ENCODE measurements at places on chromosomes 6 and 20.

DNA sequence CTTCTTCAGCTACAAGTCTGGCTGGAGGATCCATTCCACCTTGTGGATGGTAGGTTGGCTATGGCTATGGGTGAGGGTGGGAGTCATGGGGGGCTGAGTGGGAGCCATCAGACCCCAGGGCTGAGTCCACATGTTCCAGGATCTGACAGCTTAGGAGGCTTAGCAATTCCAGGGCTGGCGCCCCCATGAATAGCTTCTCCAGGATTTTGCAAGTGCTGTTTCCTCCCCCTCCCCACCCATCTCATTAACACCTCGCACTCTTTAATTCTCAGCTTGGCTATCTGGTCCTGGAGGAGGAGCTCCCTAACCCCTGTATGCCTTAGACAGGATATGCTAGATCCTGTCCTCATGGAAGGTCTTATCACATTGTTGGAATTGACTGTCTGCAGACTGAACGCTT lies 39.0 kb upstream of the ANGPT4 start:
- no peak for DNase-seq

GRCh38 chr6:72250664-72251063 lies 364.3 kb downstream of the RIMS1 start:
- DNase-seq, result no peak

- DNase-seq, result no peak
Measured at GRCh38 chr20:59748619-59749191, 144.4 kb downstream of the PHACTR3 start.

GRCh38 chr6:49849213-49849907 lies 17.0 kb downstream of the CRISP1 start:
- peak; percentile 72 for DNase-seq

DNA sequence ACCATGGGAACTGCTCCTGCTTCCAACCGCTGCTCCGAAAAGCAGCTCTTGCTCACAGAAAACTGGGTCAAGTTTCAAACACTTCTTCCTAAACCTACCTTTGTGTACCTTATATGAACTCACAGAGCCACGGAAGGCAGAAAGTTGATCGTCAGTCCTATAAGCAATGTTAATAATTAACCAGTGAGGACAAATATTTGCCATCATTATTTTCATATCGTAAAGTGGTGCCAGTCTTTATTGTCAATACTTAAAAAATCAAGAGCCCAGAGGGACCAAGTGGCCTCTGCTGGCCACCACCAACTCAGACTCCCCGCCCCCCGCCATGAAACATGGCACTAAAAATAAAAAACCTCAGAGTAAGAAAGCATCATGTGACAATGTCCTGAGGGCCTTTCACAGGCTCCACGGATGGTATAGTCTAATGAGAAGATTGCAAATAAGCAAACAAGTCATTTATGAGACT lies 9.1 kb upstream of the PBOV1 start:
- DNase-seq, result peak; percentile 27

GRCh38 chr6:38057994-38058393 lies 238.5 kb downstream of the ZFAND3 start:
- no peak for DNase-seq

GRCh38 chr6:132236744-132237143 lies 164.5 kb downstream of the MOXD1 start:
- DNase-seq, result no peak

DNA sequence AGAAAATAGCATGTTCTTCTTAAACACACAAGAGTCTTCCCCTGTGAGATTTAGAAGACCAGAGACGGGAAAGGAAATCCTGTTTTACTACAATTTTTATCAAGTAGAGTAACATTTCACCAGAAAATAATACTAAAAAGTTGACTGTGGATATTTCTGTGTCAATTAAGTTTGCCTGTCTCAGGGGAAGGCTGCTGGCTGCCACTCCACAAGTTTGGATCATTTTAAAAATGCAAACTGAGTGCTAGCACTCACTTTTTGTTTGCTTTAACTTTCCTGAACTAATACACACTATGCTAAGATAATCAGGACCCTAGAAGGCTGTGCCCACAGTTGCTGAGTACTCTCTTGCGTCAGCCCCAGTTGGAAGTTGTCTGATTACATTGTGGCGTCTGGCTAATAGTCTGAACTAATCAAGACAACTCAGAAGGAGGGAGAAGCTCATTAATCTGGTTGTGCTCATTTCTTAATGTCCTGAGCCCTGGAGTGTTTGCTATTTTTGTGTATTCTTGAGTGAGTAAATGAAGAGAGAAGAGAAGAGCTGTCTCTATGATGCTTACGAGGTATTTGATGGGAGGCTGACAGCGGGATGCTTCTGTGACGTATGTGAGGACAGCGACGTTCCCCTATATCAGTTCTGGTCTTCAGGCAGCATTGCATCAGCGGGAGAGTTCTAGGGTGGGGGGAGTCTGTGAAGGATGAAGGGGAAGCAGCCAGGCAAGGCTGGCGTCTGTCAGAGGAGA lies 664.2 kb downstream of the QKI start:
- no peak for DNase-seq

DNA sequence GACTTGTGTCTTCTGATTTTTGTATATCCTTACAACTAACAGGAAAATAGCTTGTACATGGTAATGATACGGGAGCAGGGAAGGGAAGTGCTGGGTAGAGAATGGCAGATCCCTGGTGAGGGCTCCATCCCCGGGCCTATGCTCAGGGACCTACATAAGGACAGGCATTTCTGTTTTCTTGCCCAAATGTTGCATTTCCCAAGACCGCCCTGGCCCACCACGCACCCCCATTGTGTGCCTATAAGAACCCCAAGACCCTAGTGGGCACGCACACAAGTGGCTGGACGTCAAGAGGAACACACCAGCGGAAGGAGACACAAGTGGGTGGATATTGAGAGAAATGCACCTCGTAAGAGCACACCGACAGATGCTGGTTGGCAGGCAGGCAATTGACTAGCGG lies 616.3 kb upstream of the MAN1A1 start:
- no peak for DNase-seq

GRCh38 chr6:6659600-6660327 lies 71.2 kb downstream of the LY86 start:
- no peak for DNase-seq

- no peak for DNase-seq
Measured at GRCh38 chr6:6665555-6666243, 77.2 kb downstream of the LY86 start.

DNA sequence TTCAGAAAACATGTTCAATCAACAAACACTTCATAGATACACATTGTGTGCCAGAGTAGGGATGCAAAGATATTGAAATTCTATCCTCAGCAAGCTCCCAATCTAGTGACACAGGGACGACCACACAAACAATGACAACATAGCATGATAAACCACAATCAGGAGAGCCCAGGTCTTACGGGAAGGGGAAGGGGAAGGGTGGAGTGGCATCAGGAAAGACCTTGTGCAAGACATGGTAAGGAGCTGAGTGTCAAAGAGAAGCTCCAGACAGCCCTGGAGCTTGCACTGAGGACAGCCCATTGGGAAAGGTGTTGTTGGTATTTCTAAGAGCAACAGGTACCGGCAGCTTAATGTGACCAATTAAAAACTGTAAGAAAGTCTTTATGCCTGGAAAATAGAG lies 103.6 kb downstream of the PDE7B start:
- DNase-seq, result no peak

- no peak for DNase-seq
Measured at GRCh38 chr6:116387374-116387773, 16.6 kb downstream of the DSE start.

GRCh38 chr20:24830649-24831048 lies 118.4 kb upstream of the CST7 start:
- DNase-seq, result no peak

- DNase-seq, result no peak
Measured at GRCh38 chr6:37314487-37315156, 39.2 kb upstream of the RNF8 start.

GRCh38 chr20:37431786-37432185 lies 85.8 kb downstream of the SRC start:
- DNase-seq, result no peak

- DNase-seq, result no peak
Measured at GRCh38 chr6:110561696-110562095, 85.3 kb upstream of the SLC22A16 start.

DNA sequence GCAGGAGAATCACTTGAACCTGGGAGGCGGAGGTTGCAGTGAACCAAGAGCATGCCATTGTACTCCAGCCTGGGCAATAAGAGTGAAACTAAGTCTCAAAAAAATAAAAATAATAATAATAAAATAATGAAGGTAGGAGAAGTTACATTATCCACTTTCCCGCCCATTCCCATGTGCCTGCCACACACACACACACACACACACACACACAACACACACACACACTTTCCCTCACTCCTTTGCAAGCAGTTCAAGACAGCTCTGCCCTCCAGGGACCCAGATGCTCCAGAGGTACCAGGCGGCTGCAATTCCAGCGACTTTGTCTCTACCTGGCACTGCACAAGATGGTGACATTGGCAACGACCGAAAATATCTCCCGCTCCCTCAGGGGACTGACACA lies 224.8 kb upstream of the JARID2 start:
- DNase-seq, result no peak

GRCh38 chr6:130018744-130019325 lies 454 bp downstream of the L3MBTL3 start:
- DNase-seq, result no peak

DNA sequence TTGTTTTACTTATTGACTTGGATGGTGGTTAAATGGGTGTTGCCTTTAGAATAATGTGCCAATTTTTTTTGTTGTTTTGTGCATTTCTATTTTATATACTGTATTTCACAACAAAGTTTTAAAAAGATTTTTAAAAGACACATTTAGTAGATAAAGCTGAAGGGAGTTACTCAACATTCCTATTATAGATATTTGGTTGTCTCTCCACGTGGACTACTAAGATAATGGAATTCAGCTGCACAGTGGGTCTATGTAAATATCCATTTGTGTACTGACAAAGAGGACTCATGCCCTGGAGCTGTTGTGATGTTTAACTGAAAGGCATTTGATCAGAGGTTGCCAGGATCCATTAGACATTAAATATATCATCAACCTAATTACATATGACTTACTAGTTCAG lies 23.2 kb upstream of the FAM135A start:
- no peak for DNase-seq

GRCh38 chr20:61556111-61556510 lies 304.1 kb downstream of the CDH4 start:
- no peak for DNase-seq
